ENCODE measurements at places on chromosomes 3 and 15.

- DNase-seq = no peak
Observed at GRCh38 chr3:122930063-122930997, 97.2 kb downstream of the SEMA5B start.

DNA sequence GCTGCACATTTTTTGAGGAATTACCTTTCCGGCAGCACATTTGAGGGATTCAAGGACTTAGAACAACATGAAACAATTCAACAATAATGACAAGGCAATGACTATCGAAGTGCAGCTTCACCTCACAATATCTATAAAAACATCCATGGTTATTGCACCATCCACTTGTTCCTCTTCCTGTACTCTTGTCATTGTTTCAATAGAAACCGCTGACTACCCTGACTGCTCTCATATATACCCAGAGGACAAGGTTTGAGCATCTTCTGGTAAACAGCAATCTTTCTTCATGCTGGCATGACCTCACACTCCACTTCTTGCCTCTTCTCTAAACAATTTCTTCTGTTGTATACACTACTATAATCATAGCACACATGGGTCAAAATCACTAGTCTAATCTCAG is 864.9 kb downstream of the FHIT start:
- DNase-seq = no peak

GRCh38 chr3:161305095-161305991 is 66.0 kb downstream of the SPTSSB start:
- DNase-seq = no peak

- no peak for DNase-seq
Observed at GRCh38 chr15:34754171-34754601, 612 bp downstream of the GJD2 start.

DNA sequence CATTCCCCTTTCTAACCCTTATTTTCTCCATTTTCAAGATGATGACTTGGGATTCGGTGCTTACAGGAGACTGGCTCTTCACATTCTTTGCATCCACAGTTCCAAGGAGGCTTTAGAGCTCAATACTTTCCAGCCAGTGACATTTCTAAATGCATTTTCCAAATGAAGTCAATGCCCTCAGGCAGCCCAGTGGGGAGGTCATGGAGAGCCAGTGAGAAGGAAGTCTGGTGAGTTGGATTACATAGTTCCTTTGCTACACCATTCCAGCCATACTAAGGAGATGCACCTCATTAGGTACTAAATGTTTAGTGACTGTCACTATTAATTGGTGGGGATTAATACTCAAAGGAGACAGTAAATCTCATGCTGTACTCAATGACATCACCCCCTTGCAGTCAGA is 248.1 kb downstream of the LRRN1 start:
- no peak for DNase-seq

GRCh38 chr15:57098896-57099295 is 180.5 kb downstream of the TCF12 start:
- DNase-seq = no peak

DNA sequence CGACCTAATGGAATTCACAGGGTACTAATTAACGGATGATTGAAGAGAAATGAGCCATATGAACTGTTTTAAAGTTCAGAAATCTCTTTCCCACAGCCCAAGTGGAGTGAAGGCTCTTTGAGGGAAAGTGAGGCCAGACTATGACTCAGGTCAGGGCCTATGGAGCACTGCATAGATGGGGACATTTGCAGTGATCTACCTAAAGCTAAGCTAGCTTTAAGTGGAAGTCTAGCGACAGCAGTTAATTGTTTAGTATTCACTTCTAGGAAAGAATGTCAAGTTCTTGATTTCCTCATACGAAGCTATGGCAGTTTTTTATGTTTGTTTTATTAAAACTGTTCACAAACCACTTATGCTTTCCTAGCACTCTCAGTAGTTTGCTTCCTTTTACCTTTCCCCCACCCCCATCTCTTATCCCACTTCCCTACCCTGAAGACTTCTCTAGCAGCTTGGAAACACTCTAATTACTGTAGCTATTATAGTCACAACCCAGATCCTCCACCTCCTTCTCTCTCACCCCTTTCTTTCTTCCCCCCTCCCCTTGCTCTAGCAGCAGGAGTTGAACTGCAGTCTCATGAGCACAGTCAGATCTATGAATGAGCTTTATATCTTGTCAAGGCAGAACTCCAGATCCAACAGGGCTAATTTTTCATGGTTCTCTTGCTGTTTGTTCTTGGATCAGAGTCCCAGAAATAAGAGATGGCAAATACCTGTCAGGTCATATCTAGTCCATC is 6.2 kb downstream of the ZNF609 start:
- DNase-seq = no peak

- no peak for DNase-seq
Observed at GRCh38 chr3:145188079-145188770, 972.8 kb downstream of the PLOD2 start.

- DNase-seq = no peak
Observed at GRCh38 chr3:170420307-170420821, 1.7 kb downstream of the CLDN11 start.

GRCh38 chr15:40511093-40511471 is 40.3 kb downstream of the CHST14 start:
- no peak for DNase-seq

GRCh38 chr3:66253790-66254620 is 33.2 kb downstream of the SLC25A26 start:
- no peak for DNase-seq

DNA sequence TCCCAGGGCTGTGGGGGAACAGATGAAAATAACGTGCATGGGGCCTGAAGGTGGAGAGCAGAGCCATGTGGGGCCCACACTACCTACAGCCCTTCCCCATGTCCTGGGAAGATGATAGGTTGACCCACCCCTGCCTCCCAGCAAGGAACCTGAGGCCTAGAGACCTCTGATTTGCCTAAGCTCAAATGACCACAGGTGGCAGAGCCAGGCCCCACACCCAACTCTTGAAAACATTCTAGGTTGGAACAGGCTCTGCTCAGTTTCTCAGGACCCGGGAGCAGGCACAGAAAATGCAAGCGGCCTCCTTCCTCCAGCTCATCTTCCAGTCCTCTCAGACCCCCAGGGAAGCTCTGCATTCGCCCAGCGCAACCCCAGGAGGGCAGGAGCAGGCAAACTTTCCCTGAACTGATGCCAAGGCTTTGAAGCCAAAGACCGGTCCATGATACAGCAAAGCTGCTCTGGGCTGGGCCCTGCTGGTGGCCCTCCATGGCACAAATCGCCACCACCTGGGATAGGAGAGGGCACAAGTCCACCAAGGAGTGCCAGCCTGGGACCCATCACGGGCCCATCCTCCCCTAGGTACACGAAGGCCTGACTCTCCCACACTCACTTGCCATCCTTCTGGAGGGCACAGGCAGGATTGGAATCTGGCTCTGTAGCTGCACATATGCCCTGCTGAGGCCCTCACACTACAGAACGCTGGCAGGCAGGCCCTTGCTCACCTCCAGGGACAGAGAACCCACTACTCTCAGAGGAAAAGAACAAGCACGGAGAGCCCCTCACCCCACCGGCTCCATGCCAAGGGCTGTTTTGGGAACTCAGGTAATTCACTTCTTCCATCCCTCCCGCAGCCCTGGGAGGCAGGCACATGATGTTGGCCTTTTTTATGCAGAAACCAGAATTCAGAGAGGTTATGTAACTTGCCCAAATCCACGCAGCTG is 51.0 kb upstream of the FURIN start:
- no peak for DNase-seq

GRCh38 chr3:158443632-158444031 is 127.4 kb upstream of the MLF1 start:
- no peak for DNase-seq

DNA sequence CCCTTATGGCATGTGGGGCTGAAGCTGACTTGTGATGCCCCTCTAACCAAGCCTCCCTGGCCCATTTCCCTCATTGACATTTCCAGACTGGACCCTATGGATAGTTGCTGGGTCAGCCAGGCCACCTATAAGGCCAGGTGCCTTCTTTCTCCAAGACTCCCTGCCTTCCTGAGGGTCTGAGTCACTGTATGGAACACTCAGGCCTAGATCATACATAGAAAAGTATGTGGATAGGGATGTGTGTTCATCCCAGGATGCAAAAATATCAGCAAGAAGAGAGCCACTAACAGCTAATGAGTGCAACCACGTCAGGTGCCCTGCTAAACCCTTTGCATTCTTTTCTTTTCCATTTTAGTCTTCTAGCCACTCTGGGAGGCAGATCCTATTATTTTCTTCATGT is 168.4 kb upstream of the WNT5A start:
- DNase-seq = no peak

DNA sequence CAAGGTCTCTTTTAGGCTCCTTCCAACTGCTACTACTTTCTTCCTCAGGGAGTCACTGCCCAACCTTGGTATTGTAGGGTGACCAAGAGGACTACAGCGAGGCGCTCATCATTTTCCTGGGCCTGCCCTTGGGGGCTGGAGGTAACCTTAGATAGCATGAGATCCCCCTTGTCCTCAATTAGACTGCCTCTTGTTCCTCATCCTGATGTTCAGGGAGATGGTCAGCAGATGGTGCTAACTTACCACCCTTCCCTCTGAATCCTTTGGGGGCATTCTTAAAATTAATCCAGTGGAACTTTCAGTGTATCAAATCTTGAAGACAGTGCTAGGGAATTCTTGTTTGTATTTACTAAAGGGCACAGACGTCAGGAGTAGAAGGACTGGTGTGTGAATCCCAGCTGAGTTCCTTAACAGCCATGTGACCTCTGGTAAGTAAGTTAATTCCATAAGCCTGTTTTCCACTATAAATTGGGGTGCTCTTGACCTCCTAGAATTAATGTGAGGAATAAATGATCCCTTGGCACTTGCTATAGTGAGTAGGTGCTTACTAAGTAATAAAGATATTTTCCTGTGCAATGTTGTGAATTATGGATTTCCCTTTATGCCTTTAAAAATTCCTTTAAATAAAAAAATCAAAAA is 4.1 kb upstream of the CLPX start:
- DNase-seq = peak; percentile 45

DNA sequence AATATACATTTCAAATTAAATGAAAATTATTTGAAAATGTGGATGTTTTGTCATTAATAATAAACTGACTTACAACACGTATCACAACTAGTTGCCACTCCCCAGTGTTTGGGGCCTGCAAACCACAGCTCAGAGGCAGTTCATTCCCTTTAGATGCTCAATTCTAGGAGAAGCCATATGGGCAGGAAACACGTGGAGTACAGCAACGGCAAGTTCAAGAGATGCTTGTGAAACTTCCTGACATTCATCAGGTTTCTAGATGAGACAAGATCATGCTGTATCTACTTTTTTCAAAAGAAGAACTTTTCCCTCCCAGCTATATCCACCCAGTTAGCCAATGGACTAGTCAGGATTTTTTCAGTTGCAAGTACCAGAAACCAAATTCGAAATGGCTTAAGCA is 17.6 kb upstream of the PLA2G4D start:
- DNase-seq = no peak

DNA sequence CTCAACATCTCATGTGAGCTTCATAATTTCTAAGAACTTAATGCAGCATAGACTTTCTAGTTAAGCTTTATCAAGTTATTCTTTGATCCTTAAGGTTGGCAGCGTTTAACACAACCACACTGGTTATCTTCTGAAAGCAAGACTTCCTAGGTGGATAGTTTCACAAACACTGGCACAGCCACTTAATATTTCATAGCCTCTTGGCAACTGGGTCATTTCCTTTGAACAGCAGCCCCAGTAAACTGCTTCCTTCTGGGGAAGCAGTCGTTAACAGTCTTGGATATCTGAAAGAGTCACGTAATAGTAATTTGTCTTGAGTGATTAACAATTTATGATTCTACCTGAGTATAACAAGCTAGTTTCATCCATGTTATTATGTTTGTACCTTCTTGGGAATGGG is 45.9 kb upstream of the ABHD10 start:
- DNase-seq = no peak

- DNase-seq = no peak
Observed at GRCh38 chr3:195182470-195182795, 88.5 kb downstream of the XXYLT1 start.

- no peak for DNase-seq
Observed at GRCh38 chr3:99332718-99333117, 305.7 kb upstream of the COL8A1 start.

GRCh38 chr15:72339777-72340177 is 19.8 kb upstream of the CELF6 start:
- no peak for DNase-seq

DNA sequence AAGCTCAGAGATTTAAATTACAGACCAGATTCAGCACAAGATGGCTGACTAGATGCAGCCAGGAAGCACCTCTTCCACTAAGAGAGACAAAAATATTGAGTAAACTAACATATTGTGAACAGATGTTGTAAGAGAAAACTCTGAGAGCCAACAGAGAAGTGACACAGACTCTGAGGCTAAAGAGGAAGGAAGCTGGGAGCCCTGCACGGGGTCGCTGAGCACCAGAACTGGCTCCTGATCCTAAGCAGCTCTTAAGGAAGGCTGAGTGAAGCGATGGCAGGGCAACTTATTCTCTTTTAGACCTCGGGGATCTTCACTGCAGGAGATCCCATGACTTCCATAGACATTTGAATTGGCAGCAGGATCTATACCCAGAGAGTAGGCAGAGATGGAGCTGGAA is 578.0 kb upstream of the GRM7 start:
- no peak for DNase-seq

- no peak for DNase-seq
Observed at GRCh38 chr3:55796533-55796932, 309.4 kb upstream of the WNT5A start.

GRCh38 chr3:182633186-182633585 is 160.1 kb upstream of the ATP11B start:
- no peak for DNase-seq

GRCh38 chr15:85854345-85855097 is 59.8 kb upstream of the KLHL25 start:
- DNase-seq = peak; percentile 72

DNA sequence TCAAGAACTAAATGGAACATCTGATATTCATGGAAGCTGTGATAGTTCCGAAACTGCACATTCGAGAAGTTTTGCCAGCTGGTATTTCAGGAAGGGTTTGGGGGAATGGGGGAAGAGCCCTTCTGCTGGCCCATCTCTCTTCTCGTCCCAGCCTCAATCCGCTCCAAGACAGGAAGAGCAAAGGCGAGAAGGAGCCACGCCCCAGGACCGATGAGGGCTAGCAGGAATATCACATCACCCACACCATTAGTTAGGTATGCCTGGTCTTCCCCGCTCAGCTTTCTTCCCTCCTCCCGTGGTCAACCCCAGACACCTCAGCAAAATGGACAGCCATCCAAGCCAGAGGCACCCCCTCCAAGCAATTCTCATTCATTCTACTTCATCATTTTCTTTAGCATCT is 14.9 kb upstream of the PCSK6 start:
- DNase-seq = no peak

Data from HuH-7.5 (cell line).